ENCODE measurements at places on chromosomes 12 and 14.
A peak's percentile ranks its signal among the peaks of the same experiment; 100 is the strongest.

GRCh38 chr12:64070454-64070853 lies 151.6 kb downstream of the KICS2 start:
- DNase-seq = no peak

DNA sequence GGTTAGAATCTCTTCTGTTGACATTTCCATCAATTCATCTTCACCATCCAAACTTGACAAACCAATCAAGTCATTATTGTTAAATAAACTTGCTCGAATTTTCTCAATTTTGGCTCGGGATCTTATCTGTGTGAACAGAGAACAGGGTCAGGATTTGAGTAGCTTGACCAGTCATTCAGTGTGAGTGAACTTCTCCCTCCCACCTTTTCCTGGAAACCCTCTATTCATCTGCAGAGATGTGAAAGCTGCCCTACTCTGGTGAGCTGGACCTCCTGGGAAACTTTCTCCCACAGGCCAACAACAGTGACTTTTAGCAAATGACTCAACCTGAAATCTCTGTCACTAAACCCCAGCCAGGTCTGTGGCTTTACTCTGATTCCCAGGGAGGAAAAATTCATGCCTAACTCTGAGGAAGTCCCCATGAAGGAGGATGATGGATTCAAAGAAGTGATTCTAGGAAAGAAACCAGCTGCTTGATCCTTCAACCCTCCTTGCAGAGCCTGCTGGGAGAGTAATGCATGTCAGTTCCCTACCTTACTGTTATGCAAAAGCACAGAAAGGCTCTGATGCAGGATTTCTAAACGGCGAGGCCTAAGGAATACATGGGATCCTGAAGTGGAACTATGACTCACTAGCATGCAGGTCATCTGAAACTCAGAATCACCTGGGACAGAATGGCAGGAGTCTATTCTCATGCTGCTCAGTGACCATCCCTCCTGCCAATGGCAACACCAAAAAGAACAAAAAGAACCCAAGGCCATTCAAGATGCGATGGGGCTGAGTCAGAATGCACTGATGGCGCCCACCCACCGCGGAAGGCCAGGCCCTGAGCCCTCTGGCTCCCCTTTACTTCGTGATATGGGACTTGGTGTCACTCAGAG lies 58.0 kb downstream of the TRAFD1 start:
- DNase-seq = no peak

GRCh38 chr14:28867571-28867970 lies 101.0 kb downstream of the FOXG1 start:
- no peak for DNase-seq

DNA sequence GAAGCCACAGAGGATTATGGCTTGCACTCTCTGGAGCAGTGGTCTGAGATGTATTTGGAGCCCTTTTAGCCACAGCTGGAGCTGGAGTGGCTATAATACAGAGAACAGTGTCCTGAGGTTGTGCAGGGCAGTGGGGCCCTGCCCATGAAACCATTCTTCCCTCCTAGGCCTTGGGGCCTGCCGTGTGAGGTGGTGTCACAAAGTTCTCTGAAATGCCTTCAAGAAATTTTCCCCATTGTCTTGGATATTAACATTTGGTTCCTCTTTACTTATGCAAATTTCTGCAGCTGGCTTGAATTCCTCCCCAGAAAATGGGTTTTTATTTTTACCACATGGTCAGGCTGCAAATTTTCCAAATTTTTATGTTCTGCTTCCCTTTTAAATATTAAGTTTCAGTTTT lies 79.3 kb downstream of the UNC79 start:
- DNase-seq = no peak

- DNase-seq = no peak
Observed at GRCh38 chr12:60168441-60168840, 572.6 kb downstream of the SLC16A7 start.

DNA sequence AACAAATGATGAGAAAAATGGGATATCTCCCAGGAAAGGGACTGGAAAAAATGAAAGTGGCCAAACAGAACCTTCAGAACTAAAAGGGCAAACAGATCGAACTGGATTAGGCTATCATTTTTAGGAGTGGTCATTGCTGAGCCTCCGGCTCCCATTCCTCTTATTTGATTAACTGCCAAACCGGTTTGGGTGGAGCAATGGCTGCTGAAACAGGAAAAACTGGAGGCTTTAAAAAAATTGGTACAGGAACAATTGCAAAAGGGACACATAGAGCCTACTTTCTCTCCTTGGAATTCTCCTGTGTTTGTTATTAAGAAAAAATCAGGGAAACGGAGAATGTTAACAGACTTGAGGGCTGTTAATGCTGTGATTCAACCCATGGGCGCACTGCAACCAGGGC lies 49.7 kb downstream of the TNFAIP2 start:
- no peak for DNase-seq

DNA sequence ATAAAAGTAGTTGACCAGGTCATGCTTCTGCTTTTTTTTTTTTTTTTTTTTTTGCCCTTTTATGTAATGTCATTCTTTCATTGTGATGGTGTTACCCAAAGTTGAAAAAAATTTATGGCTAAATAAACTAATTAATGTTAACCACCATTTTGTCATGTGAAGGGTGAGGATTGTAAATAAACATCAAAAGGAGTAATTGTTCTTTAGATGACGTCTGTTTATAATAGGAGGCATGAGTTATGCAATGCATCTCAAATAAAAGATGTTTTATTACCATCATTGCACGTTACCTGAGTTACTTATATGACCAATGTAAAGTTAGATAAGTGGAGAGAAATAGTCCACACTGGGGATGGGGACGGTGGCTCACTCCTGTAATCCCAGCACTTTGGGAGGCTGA lies 349.9 kb upstream of the PDE3A start:
- no peak for DNase-seq

GRCh38 chr14:36493761-36494160 lies 26.3 kb downstream of the NKX2-1 start:
- no peak for DNase-seq

- no peak for DNase-seq
Observed at GRCh38 chr12:100666588-100666987, 93.1 kb downstream of the GAS2L3 start.

GRCh38 chr12:6167327-6168280 lies 32.6 kb upstream of the CD9 start:
- no peak for DNase-seq

DNA sequence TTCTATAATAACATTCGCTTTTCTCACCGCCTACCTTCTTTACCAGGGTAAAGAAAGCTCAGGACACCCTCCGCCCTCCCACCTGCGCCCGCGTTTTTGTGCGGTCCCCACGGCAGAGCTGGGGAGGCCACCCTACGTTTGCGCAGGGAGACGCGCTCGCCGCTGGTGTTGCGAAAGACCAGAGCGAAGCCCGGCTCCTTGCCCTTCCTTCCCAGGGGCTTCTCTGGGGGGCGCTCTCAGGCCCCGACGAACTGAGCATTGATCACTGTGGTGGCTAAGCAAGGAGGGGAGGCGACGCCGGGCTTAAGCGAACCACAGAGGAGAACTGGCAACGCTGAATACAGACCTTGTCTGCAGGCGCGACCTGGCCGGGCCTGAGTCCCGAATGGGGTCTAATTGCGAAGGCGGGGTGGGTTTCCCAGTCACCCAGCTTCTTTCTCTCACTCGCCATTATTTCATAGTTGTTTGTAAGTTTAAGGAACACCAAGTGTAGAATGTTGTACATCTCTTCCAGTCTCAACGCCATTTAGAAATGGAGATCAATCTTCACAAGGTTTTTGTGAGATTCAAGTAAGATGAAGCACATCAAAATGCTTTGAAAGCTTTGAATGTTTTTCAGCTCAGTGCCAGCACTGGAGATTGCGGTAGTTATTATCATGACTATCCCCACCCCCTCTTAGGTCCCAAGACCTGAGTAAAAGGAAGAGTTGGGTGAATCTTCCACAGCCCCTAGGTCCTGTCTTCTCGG lies 1.7 kb upstream of the NKX2-1 start:
- DNase-seq = no peak

DNA sequence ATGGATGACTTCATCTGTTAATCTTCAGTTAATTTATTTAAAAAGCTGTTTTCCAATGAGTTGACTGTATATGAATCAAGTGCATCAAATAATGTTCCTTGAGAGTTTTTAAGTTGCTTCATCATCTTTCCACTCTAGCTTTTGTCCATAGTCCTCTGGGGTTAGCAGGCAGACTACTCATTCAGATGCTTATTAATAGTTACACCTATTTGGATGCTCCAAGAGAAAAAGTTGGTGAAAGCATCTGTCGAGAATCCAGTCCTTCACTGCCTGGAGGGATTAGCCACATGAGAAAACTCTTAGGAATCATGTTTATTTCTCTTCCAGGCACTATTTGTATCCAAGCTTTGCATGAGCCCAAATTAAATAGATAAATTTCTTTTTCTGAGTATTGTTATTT lies 70.2 kb downstream of the DACT1 start:
- no peak for DNase-seq

DNA sequence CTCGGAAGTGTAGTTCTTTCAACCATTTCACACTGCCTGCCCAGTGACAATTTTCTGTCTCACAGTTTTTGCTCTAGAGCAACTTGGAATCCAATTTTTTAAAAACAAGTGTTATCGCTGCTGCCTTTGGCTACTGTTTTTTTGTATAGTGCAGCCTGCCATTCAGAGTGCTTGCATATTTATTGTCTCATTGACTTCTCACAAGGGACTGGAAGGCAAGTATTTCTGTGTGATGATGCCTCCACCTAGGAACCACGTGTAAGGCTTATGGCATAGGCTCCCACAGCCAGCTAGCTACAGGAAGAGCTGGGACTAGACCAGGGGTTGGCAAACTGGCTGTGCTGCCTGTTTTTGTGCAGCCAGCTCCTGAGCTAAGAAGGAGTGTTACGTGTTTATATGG lies 903 bp downstream of the PARPBP start:
- DNase-seq = no peak

DNA sequence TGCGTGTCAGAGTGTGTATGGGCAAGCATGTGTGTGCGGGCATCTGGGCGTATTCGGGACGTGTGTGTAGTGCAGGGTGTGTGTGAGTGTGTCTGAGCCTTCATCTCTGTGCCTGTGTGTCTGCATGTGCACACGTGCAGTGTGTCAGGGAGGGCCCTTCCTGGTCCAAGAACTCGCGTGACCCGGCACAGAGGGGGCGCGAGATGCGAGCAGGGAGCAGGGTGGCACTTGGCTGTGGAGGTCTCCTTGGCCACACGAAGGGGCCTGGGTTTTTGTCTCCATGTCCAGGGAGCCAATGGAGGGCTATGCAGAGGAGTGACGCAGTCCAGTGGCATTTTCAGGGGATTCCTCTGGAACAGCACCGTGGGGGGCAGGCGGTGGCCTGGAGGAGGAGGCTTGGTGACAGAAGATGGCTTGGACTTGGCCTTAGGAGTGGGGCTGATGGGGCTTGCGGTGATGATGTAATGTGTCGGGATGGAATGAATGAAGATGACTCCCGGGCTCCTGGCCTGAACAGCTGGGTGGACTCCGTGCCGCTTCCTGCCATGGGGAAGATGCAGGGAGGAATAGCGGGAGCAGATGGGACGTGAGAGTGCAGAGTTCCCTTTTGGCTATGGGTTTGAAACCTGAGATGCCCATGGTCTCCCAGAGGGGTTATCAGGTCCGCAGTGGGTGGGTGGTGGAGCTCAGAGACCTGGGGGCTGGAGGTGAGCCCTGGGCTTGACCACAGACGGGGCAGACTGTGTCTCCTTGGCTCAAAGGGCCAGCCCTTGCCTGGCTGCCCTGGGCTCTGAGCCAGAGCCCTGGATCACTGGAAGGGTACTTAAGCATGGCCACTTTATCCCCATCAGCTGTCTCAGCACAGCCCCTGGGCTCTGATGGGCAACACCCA lies 208.3 kb downstream of the PHETA1 start:
- no peak for DNase-seq

DNA sequence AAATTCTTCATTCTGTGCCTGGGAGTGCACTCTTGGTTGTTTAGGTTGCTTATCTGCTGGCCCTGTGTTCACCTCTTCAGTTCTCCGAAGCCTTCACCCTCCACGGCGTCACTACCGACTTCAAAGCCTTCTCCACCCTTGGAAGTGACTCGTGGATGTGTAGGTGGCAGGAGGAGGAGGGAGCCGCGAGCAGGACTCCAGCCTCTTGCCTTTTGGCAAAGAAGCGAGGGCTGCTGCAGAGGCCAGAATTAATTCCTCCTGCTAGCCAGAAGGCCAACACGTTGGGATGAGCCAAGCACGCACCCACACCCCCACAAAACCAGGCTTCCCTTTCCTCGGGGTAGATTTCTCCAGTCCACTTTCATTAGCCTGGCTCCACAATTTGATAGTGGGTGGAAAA lies 86.5 kb downstream of the TBX5 start:
- no peak for DNase-seq

DNA sequence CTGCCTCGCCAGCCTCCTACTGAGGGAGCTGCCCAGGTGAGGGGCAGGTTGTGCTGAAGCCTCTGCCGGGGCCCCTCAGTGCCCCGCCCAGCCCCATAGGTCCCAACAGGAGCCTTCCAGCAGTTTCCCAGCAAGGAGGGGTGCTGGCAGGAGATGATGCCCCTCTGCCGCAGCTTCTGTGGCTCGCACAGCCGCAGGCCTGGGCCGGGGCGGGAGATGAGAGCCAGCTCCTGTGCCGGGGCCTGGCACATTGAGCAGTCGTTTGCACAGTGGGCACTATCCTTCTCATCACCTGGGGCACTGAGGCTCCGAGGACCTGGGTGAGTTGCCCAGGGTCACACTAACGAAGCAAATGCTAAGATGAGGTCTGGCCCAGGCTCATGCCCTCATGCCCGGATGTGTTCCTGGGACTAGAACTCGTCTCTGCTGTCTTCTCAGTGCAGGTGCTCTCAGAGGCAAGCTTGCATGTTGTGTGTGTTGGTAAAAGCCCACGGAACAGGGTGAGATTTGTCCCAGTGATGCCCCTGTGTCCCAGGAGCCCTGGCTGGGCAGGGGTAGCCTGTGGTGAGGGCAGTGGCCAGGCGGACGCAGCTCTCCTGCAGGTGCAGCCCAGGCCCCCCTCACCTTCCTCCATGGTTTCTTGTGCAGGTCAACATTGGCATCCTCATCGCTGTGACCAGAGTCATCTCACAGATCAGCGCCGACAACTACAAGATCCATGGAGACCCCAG lies 177.5 kb downstream of the ADGRD1 start:
- no peak for DNase-seq

- no peak for DNase-seq
Observed at GRCh38 chr14:88879022-88879421, 54.6 kb downstream of the TTC8 start.

DNA sequence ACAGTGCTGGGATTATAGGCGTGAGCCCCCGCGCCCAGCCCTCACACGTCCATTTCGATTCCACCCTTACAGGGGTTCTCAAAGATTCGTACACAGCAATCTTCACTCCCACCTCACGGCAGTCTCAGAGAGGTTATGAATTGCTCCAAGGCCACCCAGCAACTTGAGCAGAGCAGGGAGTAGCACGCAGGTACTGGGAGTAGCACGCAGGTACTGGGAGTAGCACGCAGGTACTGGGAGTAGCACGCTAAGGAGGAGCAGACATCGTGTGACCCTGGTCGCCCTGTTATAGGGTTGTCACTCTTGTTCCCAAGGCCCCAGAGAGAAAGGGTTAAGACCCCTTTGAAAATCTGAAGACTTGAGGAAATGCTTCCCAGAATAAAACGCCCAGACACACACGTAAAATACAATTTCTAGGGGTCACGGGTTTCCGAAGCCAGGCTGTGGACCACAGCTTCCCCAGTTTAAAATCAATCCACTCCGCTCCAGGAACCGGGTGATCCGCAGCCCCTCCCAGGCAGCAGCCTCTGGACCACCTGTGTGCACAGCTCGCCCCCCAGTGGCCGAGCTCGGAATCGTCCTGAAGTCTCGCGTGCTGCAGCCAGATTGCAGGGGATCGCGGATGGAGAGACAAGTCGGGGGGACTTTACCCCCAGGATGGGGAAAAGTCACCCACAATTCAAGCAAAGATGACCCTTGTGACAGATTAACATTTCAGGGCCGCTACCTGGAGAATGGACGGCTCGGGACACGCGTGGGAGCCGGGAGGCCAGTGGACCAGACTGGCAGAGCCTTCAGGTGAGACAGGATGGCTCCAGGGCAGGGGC lies 92.0 kb downstream of the SCARB1 start:
- peak; percentile 73 for DNase-seq
